Esophagus squamous epithelium (tissue), 5 donors: ENCODE measurements at places on chromosomes 4 and X.

DNA sequence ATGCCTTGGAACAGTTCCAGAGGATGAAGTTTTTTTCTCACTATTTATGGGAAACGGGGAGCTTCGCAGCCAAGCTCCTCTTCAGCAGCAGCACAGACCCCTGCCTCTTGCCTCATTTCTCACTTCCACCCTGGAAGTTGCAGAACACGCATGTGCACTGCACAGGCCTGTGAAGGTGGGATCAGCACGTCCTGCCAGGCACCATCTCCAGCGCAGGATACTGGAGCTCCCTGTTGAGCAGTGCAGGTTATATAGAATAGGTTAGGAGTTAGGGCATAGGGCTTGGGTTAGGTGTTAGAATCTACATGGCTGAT, 110.1 kb upstream of the CENPE start:
- no peak for DNase-seq

- DNase-seq, result no peak
Observed at GRCh38 chr4:2785613-2786012, 7.3 kb upstream of the SH3BP2 start.

- DNase-seq, result no peak
Observed at GRCh38 chr4:179709961-179710624, 2267.9 kb upstream of the AGA start.

- DNase-seq, result no peak
Observed at GRCh38 chr4:13298655-13299054, 185.5 kb downstream of the RAB28 start.

- DNase-seq, result no peak
Observed at GRCh38 chr4:157204634-157205244, 15.8 kb upstream of the GRIA2 start.
